Fibroblast of villous mesenchyme (primary cell): ENCODE measurements at places on chromosomes 2 and 18.
A peak's percentile ranks its signal among the peaks of the same experiment; 100 is the strongest.

DNA sequence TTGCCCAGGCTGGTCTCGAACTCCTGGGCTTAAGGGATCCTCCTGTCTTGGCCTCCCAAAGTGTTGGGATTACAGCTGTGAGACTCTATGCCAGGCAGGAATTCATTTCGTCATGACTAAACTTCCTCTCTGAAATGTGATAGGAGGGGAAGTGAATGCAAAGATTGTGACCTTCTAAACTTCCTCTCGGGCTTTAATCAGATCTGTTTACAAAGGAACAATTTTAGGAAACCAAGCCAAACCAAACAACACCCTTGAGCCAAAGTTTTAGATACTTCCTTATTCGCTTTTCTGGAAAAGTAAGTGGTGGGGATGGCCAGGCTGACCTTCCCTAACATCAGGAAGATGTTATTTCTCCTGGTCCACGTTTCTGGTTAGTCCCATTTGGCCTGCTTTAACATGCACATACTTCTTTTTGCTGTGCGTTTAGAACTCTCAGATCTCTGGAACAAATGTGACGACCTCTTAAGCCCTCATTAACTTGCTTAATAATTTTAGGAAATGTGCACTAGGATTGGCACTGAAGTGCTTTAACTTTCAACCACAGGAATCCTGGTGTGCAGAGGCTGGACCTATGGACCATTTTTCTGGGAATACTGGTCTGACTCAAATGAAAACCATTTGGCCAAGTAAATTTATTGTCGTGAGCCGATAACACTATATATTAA, 33.2 kb upstream of the YES1 start:
- peak; percentile 76 for DNase-seq

- peak; percentile 22 for DNase-seq
Measured at GRCh38 chr2:172429301-172429968, 2.0 kb downstream of the ITGA6 start.

GRCh38 chr2:110157153-110157793, 41.7 kb upstream of the MALL start:
- peak; percentile 69 for DNase-seq

DNA sequence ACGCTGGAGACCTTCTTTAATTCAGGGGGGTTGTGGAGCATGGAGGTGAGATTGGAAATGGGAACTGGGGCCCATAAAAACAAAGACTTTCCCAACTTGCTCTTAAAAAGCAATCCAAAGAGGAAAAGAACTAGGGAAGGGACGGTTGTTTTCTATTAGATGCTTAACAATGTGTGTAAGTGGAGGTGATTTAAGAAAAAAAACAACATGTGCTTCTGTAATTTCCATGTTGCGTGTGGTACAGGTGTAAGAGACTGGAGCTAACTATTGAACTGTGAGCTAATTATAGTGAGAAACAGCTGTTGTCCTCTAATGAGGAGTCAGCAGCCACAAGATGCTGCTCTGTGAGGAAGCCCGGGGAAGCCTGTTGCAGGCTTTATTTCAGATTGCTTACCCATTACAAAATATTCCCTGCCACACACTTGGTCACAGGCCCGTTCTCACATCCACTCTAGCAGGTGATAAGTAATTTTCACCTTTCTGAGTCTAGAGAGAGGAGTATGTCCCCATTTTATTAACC, 280.6 kb upstream of the PARD3B start:
- no peak for DNase-seq

GRCh38 chr2:163173591-163173990, 335.0 kb upstream of the KCNH7 start:
- DNase-seq = no peak

DNA sequence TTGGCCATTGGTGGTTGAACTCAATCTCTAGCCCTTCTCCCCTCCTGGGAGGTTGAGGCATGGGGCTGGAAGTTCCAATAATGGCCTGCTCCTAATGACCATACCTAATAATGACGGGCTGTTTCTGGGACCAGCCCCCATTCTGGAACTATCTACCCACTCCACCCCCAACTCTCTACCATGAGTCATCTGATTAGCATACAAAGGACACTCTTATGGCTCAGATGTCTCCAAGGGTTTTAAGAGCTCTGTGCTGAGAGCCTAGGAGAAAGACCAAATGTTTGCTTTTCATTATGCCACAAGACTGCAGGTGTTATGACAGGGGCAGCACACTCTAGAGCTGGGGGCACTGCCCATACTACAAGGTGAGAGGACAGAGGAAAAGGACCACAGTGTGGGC, 137.0 kb upstream of the NCKAP5 start:
- no peak for DNase-seq

DNA sequence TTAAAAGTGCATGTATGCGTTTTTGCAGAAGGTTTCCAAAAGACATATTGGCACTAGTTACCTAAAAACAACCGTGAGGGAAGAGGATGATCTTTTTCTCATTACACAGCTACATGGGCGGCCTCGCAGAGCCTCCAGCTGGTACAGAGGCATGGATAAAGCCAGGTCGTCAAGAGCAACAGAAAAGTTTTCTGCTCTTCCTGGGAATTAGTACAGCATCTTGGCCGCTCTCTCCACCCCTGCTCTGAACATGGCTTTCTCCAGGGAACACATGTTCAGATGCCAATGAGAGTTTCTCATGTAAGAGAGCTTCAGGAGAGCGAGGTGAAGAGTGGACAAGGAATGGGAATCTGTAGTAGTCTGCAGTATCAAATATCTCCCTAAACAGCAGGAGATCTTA, 108.4 kb downstream of the ZEB2 start:
- DNase-seq = no peak

DNA sequence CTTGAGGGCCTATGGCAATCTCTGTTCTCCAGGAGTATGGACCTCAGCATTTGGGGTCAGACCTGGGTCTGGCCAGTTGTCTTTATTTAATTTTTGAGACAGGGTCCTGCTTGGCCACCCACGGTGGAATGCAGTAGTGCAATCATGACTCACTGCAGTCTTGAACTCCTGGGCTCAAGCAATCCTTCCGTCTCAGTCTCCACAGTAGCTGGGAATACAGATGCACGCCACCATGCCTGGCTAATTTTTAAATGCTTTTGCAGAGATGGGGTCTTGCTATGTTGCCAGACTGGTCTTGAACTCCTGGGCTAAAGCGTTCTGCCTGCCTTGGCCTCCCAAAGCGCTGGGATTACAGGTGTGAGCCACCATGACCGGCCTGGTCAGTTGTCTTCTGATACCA, 46.4 kb upstream of the INHBB start:
- no peak for DNase-seq

GRCh38 chr2:204039298-204039838, 102.8 kb downstream of the ICOS start:
- no peak for DNase-seq

DNA sequence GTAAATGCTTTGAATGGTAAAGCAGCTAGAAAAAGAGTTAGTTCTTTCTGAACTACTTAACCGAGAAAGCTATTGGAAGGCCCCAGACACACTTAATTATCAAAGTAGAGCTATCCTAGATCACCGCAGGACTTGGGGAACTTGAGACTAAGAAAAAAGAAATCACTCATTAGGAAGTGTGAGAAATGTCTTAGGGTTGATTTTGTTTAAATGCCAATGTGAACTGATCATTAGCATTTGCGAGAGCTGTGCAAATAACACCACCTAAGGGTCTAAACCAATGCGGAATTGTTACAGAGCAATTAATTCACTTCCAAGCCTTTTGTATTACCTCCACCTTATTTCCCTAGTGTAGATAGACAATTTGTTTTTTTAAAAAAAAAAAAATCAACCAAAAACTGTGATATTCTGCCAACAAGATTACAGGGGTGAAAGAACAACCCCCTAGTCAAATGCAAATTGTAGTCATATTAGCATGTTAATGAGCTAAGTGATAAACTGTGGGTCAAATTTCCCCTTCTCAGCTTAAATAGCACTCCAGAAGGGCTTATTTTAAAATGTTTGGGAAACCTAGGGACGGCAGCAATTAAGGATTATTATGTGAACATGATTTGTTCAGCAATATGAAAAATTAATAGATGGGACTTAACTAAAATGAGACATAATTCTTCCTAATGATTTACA, 246.2 kb upstream of the STON1 start:
- no peak for DNase-seq

DNA sequence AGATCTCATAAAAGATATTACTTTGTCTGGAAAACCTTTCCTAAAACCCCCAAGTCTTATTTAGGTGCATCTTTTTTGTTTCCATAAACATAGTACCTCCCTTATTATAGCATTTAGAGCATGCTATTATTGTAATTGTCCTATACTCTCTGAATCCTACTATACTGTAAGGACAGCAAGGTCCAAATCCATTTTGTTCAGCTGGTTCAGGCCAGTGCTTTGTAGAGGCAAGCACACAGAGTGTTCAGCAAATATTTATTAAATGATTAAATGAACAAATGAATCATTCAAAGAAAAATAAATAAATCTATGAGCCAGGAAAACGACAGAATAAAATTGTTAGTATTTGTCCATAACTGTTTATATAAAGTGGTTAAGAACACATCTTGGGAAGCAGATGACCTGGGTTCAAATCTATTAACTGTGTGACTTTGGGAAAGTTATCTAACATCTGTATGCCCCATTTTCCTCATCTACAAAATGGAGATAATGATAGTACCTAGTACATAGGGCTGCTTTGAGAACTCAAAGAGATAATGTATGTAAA, 86.0 kb downstream of the COL3A1 start:
- peak; percentile 26 for DNase-seq
